ENCODE measurements at places on chromosomes 16 and 17.

DNA sequence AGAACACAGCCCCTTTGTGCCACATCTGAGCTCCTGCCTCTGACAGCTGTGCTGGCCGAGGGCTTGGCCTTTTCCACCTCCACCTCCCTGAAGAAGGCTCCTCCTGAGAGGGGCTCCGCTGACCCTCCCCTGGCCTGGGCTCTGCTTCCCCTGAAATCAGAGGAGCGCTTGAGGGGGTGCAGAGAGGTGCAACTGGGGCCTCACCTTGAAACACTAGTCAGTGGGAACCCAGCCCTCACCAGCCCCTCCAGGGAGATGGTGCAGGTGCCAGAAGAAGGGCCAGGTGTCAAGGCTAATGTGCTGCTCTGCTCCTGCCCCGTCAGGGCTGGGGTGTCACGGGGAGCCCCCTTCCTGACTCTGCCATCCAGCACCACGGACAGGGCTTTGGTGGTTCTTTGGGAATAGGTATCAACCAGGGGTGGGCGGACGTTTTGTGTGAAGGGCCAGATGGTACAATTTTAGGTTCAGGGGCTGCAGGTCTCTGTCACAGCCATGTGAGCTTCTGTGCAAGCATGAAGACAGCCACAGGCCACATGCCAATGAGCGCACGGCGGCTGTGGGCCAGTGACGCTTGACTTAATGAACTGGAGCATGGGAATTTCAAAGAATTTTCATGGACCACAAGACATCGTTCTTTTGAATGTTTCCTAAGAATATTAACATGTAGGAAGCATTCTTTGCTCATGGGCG, 2.1 kb upstream of the ZG16B start:
- no peak for DNase-seq

GRCh38 chr17:79706931-79707850, 23.6 kb upstream of the ENPP7 start:
- no peak for DNase-seq

DNA sequence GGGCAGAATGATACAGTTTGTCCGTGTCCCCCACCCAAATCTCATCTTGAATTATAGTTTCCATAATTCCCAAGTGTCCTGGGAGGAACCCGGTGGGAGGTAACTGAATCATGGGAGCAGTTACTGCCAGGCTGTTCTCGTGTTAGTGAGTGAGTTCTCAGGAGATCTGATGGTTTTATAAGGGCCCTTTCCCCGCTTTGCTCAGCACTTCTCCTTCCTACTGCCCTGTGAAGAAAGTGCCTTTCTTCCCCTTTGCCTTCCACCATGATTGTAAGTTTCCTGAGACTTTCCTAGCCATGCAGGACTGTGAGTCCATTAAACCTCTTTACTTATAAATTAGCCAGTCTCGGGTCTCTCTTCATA, 28.9 kb upstream of the SEC14L1 start:
- DNase-seq, result no peak

DNA sequence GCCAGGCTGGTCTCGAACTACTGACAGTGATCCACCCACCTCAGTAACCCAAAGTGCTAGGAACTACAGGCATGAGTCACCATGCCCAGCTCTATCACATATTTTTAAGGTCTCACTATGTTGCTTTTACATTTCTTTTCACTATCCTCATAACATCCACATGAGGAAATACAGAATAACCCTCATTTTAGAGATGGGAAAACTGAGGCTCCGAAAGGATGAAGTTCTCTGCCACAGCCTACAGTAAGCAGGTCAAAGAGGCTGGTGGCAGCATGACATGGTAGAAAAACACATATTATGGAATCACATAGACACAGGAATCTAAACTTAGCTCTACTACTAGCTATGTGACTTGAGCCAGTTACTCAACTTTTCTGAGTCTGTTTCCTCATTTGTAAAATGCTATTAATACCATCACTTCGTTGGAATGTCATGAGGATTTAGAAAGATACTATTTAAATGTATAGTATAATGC, 32.2 kb downstream of the APPBP2 start:
- DNase-seq, result no peak

- DNase-seq, result no peak
These were observed 69.6 kb upstream of the TEKT1 start for GRCh38 chr17:6901086-6901485.

GRCh38 chr17:7932949-7933348, 943 bp downstream of the CNTROB start:
- no peak for DNase-seq

DNA sequence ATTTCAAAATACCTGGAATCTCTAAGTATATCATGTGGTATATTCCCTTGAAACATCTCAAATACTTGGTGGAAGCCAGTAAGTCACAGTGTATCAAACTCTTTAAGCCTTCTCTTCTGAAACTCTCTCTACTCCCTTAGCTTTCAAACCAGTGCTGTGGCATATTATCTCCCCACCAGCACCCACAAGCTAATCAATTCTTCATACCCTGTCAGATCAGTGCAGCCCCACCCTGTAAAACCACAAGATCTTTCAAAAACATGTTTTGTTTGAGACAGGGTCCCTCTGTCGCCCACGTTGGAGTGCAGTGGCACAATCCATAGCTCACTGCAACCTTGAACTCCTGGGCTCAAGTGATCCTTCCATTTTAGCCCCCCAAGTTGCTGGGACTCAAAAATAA, 91.6 kb upstream of the C17orf78 start:
- DNase-seq, result no peak

GRCh38 chr16:66360624-66361324, 5.7 kb upstream of the CDH5 start:
- no peak for DNase-seq

- no peak for DNase-seq
These were observed 432 bp upstream of the SLC46A1 start for GRCh38 chr17:28406473-28406814.

DNA sequence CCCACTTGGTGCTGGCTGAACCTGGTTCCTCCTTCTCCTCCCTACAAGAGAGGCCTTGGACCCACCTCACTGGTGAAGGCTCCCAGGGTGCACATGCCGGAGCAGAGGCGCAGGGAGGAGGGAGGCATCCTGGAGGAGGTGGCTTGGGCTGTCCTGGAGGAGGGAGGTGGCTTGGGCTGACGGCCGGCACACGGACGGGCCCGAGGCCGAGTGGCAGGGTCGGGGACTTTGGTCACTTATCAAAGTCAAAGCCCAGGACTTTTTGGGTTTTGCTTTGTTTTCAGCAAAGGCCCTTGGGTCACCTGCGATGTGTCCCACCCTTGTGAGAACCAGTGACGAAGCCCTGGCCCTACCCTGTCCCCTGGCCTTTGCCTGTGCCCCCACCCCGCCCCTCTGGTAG, 28.5 kb downstream of the ENDOV start:
- no peak for DNase-seq

- DNase-seq, result no peak
These were observed 9.8 kb upstream of the MED9 start for GRCh38 chr17:17467016-17467415.

GRCh38 chr16:85885537-85885936, 13.4 kb upstream of the IRF8 start:
- no peak for DNase-seq

GRCh38 chr17:69856946-69857345, 218.1 kb upstream of the KCNJ16 start:
- DNase-seq, result no peak

DNA sequence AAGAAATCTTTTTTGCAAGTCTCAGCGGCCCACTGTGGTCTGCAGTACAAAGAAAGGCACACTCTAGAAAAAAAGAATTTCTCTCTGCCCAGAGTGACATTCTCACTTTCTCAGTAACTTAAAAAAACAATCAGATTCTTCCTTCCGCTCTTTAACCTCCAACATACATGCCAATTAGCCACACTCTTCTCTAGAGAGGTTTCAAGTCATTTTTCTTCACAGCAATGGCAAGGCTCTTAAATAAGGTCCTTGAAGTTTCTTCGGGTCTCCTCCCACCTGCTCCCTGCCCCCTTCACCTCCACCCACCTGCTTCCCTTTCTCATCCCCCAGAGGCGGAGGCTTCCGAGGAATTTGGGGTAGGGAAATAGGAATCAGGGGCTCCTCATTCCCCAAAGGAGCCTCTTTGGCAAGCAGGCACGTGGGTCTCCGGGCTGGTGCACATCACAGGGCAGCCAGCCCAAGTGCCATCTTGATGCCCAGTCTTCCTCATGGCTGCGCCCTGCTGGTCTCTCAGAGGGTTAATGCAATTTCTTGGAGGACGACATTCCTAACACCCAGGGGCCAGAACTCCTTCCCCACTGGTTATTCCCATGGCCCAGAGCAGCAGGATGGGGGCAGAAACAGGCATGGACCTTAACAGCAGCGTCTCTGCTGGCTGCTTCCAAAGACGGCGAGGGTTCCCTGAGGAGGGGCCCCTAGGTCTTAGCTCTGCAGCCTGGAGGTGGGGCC, 855 bp upstream of the MEOX1 start:
- no peak for DNase-seq

DNA sequence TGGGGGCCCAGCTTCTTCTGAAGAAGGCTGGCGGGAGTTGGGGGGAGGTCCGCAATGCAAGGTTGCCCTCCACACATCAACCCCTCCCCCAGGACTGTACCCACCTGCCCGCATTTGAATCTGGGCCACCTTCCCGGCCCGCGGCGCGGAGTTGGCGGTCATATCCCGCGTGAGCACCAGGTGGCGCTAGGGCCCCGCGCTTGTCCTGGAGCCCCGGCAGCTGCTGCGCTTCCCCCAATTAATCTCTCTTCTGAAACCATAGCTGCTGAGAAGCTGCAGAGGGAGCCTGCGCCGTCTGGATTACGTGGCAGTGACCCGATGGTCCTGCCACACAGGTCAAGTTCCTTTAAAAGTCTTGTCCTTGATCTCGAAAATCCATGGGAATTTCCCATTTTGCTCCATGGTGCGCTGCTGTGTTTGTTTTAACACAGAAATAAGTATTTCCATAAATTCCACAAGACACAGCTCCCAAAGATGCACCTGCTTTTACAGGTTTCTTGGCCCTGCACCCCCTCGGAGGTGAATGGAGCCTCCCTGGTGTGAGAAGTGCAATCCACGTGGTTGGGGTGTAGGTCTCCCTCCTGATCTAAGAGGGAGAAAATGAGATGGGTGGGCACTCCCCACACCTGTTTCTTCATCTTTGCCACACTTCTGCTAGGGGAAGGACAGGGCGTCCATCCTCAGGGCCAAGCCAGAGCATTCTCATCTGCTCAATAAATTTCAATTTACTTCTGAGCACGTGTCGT, 22.1 kb downstream of the COX4I1 start:
- DNase-seq, result peak; percentile 90

GRCh38 chr16:20441191-20441590, 10.1 kb upstream of the ACSM2A start:
- DNase-seq, result no peak

DNA sequence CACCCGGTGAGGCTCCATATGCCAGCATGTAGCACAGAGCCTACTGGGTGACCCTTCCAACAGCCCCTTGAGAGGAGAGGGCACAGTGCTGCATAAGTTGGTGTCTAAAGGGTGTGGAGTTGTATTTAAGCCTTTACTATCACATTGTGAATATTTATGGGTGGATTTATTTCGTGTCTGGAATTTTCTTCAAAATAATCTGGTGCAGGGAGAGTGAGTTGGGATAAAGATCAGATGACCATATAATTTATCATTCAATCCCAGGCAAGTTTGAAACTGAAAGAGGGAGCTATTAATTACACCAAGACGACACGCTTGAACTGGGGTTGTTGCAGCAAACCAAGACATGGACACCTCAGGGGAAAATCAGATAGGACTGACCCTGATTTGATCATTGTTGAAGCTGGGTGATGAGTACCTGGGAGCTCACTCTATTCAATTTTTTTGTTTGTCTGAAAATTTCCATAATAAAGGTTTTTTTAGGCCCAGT, 42.2 kb downstream of the LDHD start:
- no peak for DNase-seq

GRCh38 chr17:34386697-34387550, 23.9 kb upstream of the CCL1 start:
- DNase-seq, result no peak

GRCh38 chr16:2056681-2057407, 9.1 kb downstream of the TSC2 start:
- no peak for DNase-seq

- DNase-seq, result no peak
These were observed 9.7 kb downstream of the RHBDL3 start for GRCh38 chr17:32275060-32276042.

DNA sequence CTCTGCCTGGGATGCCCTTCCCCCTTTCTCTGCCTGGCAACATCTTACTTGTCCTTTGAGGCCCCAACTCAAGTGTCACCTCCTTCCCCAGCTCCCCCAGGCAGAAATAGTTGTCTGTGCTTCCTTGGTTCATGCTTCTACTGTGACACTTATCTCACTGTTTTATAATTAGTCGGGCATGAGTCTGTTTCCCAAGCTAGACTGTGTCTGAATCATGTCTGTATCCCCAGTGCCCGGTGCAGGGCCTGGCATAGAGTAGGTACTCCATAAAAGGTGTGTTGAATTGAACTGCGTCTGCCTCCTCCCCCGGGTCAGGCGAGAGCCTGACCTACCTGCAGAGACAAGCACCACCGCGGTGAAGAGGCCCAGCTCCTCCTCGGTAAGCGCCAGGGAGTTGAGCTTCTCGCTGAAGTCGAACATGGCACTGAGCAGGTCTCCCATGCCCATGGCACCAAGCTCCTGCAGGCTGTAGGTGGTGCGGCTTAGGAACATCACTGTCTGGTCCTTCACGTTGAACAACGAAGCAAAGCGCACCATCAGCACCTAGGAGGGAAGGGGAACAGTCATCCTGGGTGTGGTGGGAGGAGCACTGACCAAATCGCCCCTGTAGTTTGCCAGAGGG, 6.7 kb downstream of the NR1D1 start:
- no peak for DNase-seq

DNA sequence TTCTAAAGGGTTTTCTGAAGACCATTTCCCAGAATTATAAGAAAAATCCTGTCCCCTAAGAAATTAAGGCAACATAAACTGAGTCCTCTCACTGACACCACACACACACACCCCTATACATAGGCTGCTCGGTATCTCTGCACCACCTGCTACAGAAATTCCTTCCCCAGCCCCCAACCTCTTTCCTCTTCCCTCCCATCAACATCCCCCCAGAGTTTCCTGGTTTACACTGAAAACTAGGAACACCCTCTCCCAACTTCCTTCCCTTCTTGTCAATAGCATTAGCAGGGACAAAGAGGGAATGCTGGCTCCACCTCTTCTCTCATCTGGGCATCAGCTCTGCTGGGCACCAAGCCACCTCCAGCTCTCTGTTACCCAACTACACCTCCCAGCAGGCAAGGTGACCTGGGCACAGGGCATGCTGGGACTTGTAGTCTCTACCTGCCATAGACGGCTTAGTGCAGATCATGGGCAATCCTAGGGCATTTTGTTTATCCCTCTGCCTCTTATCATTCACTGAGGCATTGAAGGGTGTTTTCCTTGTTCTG, 15.7 kb downstream of the CAVIN1 start:
- DNase-seq, result peak; percentile 72

- no peak for DNase-seq
These were observed 11.6 kb downstream of the MYO19 start for GRCh38 chr17:36523113-36523512.

GRCh38 chr16:75394941-75395340, 38.4 kb downstream of the CFDP1 start:
- DNase-seq, result no peak

- no peak for DNase-seq
These were observed 508.0 kb downstream of the WWOX start for GRCh38 chr16:78607465-78607864.

- DNase-seq, result no peak
These were observed 47.9 kb upstream of the NKD1 start for GRCh38 chr16:50500171-50500874.

Data from GM12891 (cell line).